ENCODE measurements at places on chromosomes 7 and 10.

GRCh38 chr7:32670110-32671025, 175.1 kb downstream of the AVL9 start:
- DNase-seq: no peak

- no peak for DNase-seq
Observed at GRCh38 chr7:135239263-135239662, 5.6 kb downstream of the STRA8 start.

DNA sequence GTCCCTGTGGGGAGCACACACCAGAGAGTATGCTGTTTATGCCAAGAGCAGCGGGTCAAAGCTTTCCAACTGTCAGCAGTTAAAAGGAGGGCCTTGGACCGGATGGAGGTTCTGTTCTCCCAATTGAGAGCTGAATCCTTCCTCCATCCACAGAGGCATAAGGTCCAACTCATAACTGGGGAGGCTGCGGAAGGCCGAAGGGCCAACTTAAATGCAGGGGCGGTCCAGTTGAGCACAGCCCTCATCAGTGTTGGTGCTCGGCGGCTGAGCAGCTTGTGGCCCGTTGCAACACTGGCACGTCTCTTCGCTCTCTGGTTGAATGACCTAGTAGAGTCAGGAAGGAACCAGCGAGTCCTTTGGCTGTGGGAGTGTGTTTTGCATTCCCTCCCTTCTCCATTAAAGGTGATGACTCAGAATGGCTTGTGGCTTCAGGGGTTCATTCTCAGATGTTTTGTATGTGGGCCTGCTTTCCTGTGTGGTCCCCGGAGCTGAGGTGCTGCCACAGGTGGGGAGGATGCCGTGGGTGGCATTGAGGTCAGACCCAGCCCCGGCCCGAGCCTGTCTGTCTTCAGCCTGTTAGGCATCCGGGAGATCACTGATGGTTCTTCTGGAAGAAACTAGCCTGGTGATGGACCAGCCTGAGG, 44.8 kb upstream of the DMBT1 start:
- no peak for DNase-seq

DNA sequence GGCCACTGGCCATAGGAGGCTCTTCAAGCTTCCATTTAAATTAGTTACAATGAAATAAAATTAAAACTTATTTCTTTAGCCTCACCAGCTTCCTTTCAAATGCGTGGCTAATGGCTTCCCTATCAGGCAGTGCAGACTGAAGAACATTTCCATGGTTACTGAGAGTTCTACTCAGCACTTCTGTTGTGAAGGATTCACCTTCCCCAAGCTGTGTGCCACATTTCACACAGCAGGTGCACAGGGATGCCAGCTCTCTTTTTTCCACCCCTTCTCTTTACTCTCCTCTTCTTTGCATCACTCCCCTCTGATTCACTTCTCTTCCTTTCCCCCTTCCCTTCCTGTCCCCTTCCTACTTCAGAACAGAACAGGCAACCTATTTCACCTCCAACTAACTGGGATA, 833 bp downstream of the GDF2 start:
- DNase-seq: no peak

DNA sequence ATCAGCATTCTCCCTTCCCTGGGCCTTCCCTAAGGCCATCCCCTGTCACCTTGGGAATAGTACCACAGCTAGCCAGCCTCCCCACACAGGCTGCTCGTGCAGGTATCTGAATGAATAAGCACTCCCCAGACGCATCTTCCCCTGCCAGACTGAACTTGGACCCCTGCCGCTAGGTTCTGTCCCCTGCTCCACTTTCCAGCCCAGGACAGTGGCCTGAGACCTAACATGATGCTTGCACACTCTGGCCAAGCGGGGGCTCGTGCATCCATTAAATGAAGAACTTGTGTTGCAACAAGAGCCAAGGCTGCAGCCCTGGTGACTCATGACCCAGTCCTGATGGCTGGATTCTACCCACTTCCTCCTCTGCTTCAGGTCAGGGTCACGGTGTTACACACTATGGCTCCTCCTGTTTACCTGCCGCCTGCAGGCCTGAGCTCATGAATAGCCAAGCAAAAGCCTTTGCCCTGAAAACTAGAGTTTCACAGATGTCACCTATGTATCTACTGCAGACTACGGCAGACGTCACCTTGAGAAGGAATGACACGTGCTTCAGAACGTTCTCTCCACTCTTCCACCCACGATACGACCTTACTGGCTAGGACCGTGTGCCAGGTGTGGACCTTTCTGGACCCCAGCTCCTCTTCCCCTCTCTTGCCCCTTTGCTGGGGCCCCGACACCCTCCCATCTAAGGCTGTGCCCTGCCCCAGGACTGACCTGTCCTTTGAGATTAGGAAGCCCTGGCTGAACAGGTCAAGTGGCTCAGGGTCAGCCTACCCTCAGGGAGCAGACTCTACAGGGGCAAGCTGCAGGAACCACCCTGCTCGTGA, 6.5 kb downstream of the ASB13 start:
- DNase-seq: no peak

GRCh38 chr10:11856678-11857077, 33.5 kb downstream of the PROSER2 start:
- no peak for DNase-seq

DNA sequence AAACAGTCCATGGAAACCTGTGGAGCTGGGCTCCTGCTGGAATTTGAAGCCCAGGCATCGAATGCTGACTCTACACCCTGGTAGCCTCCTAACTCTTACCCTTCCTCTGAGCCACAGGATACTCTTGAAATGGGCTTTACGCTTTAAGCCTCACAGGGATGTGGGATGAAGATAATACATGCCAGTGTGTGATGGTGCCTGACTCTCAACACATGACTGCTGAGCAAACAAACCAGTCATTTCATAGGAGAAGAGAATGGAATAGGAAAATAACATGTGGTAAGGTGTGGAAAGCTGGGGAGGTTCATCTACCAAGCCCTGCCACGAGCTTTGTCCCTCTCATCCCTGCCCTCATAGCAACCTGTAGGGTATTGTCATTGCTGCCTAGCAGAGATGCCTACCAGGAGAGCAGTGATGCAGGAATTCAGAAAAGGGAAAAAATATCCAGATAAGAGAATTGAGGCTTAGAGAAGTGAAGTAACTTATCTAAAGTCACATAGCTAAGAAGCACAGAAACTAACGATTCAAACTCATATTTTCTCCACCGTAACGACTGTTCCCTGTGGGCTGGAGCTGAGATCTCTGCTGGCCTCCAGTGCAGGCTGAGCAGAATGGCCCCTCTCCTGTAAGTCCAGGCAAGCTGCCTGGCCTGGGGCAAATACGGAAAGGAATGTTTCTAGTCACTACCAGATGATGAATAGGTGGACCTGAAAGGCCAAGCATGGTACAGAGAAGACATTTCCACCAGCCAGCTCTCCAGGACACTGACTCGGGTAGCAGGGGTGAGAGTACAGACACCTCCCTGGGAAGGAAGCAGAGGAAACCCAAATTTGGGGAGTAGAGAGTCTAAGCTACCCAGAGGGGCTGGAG, 90.2 kb upstream of the DUSP5 start:
- DNase-seq: no peak

GRCh38 chr7:105996860-105997737, 34.0 kb downstream of the CDHR3 start:
- DNase-seq: no peak

GRCh38 chr10:131748831-131749766, 151.7 kb upstream of the PPP2R2D start:
- no peak for DNase-seq

GRCh38 chr7:12777257-12777656, 89.8 kb downstream of the ARL4A start:
- DNase-seq: no peak

DNA sequence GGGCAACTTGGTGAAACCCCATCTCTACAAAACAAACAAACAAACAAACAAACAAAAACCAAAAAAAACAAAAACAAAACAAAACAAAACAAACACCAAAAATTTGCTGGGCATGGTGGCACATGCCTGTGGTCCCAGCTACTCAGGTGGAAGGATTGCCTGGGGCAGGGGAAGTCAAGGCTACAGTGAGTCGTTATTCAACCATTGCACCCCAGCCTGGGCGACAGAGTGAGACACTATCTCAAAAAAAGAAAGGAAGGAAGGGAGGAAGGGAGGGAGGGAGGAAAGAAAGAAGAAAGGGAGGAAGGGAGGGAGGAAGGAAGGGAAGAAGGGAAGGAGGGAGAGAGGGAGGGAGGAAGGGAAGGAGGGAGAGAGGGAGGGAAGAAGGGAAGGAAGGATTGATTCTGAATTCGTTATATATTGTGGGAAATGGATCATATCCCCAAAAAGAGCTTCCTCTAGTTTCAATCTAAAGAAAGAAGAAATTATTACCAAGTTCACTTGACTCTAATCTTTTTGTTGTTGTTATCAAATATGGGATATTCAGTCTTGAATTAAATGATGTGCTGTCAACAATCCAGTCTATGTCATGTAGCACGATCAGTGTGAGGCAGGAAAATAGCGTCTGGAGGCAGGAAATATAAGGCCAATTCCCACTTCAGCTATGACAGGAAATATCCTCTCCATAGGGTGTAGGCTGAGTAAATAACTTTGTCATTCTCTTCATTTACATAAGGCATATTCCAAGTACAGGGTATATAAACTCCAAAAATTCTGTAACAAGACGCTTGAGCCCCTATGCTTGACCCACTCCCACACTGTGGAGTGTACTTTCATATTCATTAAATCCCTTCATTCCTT, 26.2 kb upstream of the TRIM24 start:
- no peak for DNase-seq

DNA sequence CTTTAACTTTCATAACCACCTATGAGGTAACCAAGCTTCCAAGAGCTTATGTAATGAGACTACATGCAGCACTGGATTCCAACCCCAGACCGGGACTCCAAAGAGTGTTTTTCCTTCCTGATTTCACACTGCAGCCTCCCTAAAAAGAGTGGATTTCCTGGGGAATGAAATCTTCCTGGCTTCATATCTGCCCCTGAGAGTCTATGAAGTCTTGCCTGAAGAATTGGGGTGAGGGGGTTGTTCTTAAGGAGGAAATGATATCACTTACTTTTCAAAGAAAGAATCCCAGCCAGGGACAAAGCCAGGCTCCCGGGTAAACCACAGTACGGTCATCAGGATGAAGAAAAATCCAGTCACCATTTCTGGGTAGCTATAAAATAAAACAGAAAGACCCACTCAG, 29.7 kb downstream of the STMP1 start:
- no peak for DNase-seq

DNA sequence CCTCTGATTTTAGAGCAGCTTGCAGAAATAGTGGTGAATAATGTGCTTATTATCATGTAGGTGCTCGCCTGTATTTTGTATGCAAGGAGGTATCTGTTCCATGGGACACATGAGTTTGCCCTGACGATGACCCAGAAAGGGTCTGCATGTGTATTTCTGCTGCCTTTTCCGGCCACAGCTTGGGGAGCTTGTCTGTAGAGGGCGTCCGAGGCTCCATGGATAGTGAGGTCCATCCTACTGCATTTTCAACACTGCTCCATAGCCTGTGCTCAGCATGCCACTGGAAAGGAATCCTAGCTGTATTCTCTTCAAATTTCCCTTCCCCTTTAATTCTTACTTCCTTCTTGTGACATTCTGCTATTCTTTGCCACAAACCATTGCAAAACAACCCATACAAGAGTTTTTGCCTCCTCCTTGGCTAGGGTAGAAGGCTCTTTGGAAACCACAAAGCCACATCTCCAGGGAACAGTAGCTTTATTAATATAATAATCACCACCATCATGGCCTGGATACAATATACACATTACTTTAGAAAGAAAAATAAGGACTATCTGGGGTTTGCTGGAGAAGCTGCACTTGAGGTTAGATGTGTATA, 127.7 kb downstream of the DYNC1I1 start:
- no peak for DNase-seq

DNA sequence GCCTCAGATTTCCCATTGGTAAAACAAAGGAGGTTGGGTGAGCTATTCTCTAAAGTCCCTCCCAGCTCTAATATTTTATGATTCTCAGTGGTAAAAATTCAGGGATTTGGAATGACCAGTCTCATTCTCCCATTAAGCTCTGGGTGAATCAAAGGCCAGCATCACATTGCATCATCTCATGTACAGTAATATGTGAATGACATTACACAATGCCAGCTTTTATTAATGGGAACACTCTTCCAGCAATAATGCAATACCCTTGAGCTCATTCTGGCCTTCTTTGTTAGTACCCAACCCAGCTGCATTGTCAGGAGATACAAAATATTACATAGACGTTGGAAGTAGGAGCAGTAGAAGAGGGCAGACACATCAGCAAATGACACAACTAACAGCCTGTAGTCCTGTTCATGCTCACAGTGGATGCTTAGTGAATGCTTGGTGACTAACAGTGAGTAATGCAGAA, 100.0 kb upstream of the EGR2 start:
- DNase-seq: no peak

DNA sequence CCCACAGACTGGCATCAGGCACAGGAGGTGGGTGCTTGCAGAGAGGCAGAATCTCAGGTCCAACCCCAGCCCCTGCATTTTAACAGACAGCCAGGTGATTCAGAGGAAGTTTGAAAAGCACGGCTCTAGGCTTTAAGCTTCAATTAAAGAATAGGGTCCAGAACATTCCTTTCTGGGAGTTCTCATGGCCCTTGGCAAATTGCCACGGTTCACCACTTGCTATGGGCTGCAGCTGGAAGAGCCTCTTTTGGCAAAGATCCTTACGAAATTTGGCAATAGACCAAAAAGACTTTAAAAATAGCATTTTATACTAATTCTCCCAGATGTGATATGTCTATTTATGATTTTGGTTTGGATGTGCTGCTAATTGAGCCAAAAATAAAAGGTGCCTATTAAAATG, 148.1 kb downstream of the ITGA8 start:
- DNase-seq: no peak

- DNase-seq: no peak
Observed at GRCh38 chr7:85454904-85455303, 268.0 kb upstream of the SEMA3D start.

GRCh38 chr7:14021069-14021468, 31.6 kb upstream of the ETV1 start:
- DNase-seq: no peak

- DNase-seq: no peak
Observed at GRCh38 chr7:47546733-47547494, 35.0 kb downstream of the TNS3 start.

DNA sequence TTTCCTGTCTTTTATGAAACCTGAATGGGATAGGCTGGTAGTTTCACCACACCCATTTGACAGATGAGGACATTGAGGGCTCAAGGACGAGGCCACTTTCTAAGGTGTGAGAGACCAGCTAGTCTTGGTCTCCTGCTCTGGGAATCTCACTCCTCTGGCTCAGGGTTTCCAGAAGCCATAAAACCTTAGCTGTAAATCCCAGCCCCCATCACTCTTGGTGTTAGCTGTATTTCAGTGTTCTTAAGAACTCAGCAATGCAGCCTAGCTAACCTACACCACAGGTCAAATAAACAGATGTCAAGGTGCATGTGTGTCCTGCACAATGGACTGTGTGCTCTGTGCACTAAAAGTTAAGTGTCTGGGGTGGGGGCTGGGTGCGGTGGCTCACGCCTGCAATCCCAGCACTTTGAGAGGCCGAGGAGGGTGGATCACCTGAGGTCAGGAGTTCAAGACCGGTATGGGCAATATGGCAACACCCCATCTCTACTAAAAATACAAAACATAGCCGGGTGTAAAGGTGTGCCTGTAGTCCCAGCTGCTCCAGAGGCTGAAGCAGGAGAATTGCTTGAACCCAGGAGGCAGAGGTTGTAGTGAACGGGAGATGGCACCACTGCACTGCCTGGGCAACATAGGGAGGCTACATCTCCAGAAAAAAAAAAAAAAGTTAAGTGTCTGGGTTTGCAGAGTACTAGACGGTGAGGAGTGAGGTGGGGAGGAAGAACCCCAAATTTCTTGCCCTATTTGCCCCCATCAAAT, 567 bp upstream of the EPO start:
- no peak for DNase-seq

- DNase-seq: no peak
Observed at GRCh38 chr7:22238354-22239311, 118.3 kb downstream of the RAPGEF5 start.
